Stimulated activated CD4-positive, alpha-beta T cell treated with anti-CD3 and anti-CD28 coated beads, Interleukin-12 subunit alpha, Interleukin-12 subunit beta, amount 100 ng/mL, for 24 hours (primary cell): ENCODE measurements at places on chromosomes 7 and 10.

GRCh38 chr10:133231244-133231945 lies 1.4 kb downstream of the UTF1 start:
- no peak for DNase-seq

DNA sequence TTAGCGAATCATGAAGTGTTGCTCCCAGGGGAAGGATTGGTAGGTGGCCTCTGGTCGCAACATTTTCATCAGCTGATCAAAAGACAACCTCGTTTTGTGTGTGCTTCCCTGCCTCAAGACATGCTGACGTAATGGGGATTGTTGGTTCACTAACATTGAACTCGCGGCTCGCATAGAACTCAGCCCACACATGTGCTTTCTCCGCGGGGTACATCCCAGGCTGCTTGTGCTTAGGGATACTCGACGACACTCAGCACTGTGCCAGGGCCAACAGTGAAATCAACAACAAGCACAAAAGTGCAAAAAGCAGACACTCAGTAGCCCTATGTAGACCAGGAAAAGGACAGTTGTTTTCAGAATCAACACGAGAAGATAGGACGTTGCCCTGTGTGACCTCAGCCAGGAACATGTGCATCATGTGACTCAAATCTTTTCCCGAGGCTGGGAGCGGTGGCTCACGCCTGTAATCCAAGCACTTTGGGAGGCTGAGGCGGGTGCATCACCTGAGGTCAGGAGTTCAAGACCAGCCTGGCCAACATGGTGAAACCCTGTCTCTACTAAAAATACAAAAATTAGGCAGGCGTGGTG lies 20.8 kb downstream of the WIPI2 start:
- DNase-seq = no peak

DNA sequence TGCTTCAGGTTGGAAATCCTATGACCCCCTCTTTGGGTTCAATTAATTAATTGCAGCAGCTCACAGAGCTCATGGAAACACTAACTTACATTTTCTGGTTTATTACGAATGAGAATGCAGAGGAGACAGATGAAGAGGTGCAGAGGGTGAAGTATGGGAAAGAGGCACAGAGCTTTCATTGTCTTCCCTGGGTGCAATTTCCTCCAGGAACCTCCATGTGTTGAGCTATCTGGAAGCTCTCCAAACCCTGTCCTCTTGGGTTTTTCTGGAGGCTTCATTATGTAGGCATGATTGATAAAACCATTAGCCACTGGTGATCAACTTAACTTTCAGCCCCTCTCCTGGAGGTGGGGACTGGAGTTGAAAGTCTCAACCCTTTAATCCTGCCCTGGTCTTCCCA lies 133.0 kb upstream of the AUTS2 start:
- no peak for DNase-seq

DNA sequence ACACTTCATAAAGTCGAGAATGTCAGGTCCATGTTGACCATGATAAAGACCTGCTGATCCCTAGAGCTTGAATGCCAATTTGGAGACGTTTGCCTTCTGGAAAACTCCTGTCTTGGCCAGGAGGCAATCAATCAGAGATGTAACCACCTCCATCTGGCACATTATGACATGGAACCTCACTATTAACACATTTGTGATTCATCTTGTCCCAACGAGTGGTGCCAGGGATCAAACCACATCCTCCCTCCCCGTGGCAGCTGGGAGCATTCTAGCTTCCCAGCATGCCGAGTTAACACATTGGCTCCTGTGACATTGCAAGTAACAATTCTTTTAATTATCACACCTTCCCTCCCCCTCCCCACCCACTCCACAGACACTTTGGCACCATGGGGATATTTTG lies 84.0 kb upstream of the PPP1R17 start:
- no peak for DNase-seq

DNA sequence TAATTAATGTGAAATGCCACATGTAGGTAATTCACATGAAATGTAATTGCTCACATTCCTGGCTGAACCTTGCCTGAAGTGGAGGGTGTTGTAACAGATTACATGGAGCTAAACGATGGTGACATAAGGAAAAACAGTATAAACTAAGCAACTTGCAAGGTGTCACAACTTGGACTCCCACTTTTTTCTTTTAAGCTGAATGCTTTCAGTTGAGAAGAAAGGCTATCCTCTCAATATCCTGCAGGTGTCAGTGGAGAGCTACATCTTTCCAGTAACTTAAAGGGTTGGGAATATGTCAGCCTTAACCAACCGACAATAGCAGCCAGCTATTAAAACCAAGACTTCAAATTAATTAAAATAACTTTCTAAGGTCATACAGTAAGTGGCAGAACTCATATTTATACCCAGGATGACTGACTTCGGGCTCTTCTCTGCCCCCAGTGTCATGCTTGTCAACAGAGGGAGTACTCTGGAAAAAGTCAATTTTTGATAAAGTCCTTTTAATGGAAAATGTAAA lies 33.7 kb downstream of the NRBF2 start:
- DNase-seq = no peak

- no peak for DNase-seq
These were observed 86.0 kb upstream of the ZMIZ1 start for GRCh38 chr10:78982726-78983125.

- DNase-seq = no peak
These were observed 38.1 kb upstream of the WDR11 start for GRCh38 chr10:120813085-120813484.

- no peak for DNase-seq
These were observed 92.0 kb upstream of the RET start for GRCh38 chr10:42984761-42985325.

DNA sequence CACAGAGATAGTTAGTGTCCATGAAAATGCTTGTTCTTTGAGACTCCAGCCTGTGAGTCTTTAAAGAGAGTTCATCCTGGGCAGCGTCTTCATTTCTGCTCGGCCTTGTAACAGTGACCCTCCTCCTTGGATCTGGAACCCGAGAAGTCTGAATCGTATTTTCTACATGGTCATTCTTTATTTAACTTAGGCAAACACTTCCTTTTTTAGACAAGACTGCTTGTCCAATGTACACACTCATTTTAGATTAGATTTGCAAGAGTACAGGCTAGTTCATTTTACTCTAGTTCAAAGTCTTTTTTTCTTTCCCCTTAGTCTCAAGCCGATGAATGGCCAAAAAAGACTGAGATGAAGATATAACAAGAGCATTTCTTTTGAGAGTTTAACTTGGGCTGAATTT lies 133.5 kb downstream of the CHN2 start:
- DNase-seq = no peak

- DNase-seq = no peak
These were observed 280.9 kb upstream of the LYZL1 start for GRCh38 chr10:29007748-29008610.

DNA sequence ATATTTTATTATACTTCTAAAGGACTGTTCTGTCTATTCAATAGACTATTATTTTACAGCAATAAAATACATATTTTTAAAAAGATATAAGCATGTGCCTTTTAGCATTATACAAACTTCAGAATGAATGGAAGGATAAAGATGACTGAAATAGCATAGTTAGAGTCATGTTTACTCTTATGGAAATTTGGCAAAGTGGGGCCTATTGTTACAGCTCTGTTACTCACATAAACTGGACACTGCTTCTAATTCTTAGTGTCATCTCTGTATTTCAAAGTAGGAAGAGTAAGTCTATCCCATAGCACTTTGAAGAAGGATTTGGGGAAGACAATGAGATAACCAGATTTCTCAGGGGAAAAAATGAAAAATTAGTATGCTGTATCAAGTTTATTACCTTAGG lies 168.2 kb downstream of the SKAP2 start:
- no peak for DNase-seq

DNA sequence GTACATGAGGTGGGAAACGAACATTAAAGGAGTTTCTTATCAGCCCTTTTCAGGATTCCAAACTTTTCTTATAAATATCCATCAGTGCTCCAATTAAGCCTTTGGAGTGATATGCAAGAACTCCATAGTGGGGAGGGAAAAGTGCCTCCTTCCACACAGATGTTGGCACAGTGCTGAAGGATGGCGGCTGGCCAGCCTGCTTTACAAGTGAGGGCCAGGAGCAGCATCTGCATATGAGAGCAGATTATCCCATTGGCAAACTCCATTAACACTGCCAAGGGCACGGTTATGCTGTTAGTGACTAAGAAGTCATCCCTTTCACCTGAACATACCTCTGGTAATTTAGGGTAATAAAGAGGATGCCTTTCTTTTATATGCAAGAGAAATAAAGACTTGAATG lies 543.1 kb downstream of the CNTNAP2 start:
- DNase-seq = no peak

GRCh38 chr10:73229567-73229966 lies 17.5 kb downstream of the DNAJC9 start:
- DNase-seq = no peak

- DNase-seq = no peak
These were observed 25.7 kb downstream of the GPR22 start for GRCh38 chr7:107495516-107495915.

- no peak for DNase-seq
These were observed 1163.4 kb upstream of the AUTS2 start for GRCh38 chr7:68434857-68435256.

DNA sequence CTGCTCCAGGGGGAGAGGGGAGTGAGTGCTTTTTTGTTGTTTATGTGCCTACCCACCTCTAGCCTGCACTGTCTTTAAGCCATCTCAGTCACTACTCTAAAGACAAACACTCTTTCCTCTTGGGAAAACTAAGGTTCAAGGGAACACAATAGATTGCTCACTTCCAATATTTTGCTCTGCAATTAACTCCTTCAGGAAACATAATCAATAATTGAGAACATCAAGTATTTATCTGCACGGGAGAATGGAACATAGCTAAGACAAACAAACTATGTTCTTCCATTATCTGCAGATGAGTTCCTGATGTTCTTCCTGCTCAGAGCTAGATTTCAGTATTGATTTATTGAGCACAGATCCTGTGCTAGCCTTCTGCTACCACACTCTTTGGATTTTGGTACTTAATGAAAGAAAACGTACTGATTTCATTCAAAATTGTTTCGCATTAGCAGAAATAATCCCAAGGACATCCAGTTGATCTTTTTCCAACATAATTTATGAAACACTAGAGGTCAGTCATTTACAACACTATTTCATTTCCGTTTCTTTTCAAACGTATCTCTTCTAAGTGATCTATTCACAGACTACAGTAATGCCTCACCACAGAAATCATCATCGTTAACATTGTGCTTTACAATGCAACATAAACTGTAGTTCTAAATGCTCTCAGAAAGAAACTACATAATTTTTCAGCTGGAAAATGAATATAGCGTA lies 8.3 kb downstream of the NEBL start:
- no peak for DNase-seq

GRCh38 chr10:118374404-118374803 lies 32.3 kb upstream of the FAM204A start:
- DNase-seq = no peak

GRCh38 chr7:76507723-76508406 lies 2.5 kb upstream of the UPK3B start:
- DNase-seq = no peak

- DNase-seq = no peak
These were observed 58.5 kb upstream of the LRGUK start for GRCh38 chr7:134068670-134069069.

- DNase-seq = no peak
These were observed 1.5 kb downstream of the GSDME start for GRCh38 chr7:24755541-24756407.
